ENCODE measurements at places on chromosomes 11 and 22.

DNA sequence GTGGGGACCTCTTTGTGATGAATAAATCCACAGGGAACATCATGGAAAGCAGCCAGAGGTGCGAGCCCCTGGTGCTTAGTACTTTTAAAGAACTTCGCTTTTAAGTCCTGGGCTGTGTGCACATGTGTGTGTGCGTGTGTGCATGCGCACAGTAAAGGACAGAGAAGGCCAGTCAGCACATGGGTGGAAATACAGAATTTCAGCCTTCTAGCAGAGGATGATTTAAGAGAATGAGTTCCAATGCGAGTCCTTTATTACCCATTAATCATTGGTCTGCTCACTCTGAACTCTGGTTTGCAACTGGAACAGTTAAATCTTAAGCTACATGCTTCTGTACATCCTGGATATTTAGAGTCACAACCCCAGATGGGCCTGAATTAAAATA, 18.9 kb downstream of the TEAD1 start:
- DNase-seq: no peak

- DNase-seq: peak; percentile 60
Observed at GRCh38 chr11:46315033-46315738, 32.1 kb upstream of the DGKZ start.

DNA sequence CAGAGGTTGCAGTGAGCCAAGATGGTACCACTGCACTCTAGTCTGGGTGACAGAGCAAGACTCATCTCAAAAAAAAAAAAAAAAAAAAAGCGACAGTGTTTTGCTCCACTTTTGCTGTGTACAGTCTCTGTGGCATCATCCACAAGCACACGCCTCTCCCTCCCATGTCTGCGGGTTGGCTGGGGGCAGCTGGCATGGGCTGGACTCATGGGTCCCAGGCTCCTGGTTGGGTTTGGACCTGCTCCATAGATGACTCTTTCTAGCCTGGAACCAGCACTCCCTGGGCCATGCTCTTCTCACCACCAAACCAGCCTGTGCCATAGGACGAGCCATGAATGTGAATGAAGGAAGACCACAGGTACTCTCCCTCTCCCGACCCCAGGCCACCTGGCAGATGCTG, 7.9 kb upstream of the WNT11 start:
- no peak for DNase-seq

DNA sequence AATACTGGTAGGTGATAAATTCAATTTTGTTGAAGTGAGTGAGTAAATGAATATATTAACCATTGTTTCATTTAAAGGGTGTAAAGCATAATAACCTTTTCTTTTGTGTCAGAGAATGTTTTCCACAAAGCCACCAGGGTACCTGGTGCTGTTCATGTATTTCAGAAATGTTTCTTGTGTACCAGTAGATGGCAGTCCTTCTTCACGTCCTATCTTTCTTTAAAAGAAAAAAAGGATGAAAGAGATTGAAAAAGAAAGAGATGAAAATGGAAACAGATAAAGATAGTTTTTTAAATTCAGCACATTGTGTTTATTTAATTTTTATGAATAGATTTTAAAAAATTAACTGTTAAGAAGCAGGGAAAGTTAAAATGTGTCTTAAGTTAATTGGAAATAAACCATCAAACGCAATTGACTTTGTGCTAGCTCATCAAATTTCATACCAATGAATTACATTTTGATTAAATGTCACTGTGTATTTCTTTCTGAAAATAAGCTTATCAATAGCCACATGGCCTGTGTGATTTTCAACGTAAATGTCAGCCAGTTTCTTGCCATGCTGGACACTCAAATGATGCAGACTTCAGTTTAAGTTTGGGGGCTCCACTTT, 65.5 kb upstream of the CHORDC1 start:
- DNase-seq: no peak

- no peak for DNase-seq
Observed at GRCh38 chr11:122007601-122008071, 108.4 kb downstream of the BLID start.

DNA sequence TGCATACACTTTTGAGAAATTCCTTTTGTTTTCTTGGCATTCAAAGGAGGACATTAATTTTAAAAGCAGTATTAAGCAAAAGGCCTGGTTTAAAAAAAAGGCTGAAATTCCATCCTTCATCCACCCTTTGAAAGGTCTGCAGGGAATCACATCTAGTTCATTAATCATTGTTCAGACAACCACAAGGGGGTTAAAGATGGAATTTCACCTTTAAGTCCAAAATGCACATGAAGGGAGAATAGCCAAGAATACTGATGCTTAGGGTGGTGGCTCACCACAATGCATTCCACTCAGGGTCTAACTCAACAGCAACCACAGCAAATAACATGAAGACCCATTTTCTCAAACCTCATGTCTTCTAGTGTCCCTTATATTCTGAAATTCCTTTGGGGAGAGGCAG, 256.9 kb downstream of the CADM1 start:
- no peak for DNase-seq

DNA sequence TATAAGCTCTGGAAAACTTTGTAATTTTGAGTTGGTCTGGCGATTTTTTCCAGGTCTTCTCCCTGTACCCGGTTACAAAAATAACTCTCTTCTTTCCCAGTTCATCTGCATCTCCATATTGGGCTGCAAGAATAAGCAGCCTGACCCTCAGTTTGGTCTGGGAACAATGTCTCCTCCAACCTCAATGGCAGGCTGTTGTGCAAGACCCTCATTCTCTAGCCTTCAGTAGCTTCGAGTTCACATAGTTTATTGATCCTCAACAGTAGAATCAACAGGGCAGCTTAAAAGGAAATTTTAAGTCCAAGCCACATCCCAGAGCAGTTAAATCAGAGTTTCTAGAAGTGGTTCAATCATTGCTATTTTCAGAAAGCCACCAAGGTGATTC, 35.3 kb downstream of the TMPRSS5 start:
- DNase-seq: no peak

DNA sequence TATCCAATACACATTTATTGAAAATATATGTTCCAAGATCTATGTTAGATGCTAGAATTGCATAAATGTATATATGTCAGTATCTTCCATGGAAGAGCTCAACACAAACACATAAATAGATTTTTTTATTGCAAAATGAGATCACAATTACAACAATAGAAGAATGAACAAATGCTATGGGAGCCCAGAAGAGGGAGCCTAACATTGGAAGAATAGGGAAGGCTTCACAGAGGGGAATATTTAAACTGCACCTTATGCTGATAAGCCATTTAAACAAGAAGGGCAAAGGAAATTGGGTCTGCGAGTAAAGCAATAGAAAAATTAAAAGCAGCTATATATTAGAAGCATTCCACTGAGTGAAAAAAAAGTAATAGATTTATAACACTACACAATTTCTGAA, 96.1 kb upstream of the LRRC55 start:
- DNase-seq: no peak

- no peak for DNase-seq
Observed at GRCh38 chr11:2536440-2536989, 91.7 kb downstream of the KCNQ1 start.

DNA sequence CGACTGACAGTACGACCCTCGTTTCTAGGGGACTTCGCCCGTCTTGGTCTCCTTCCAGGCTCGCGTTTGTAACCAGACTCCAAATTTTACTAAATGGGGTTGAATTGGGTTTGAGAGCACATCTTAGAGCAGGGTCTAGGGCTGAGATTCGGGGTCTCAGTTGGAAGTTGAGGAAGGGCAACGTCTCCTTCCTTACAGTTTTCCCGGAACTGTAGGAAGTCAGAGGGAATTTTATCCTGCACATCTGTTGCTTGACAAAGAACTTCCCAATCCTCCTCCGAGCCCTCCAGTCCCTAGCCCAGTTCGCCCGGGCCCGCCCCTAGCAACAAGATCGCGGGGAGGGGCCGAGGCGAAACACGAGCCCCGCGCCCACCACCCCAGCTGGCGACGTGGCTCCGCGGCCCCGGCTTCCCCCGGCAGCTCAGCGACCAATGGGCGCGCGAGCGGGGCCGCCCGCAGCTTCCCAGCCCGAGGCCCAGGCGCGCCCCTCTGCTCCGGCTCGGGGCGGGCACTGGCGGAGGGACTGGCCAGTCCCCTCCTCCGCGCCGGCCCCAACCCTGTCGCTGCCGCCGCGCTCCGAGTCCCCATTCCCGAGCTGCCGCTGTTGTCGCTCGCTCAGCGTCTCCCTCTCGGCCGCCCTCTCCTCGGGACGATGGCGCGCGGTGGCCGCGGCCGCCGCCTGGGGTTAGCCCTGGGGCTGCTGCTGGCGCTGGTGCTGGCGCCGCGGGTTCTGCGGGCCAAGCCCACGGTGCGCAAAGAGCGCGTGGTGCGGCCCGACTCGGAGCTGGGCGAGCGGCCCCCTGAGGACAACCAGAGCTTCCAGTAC, at the start of gene RCN1:
Gene RCN1 (plus strand): TSS at position 530 of the 826 bp plus-strand sequence. CDS start 123 bp downstream, at position 653.
- DNase-seq: peak; percentile 54

GRCh38 chr22:19603767-19604166, 79.6 kb upstream of the CLDN5 start:
- DNase-seq: no peak

DNA sequence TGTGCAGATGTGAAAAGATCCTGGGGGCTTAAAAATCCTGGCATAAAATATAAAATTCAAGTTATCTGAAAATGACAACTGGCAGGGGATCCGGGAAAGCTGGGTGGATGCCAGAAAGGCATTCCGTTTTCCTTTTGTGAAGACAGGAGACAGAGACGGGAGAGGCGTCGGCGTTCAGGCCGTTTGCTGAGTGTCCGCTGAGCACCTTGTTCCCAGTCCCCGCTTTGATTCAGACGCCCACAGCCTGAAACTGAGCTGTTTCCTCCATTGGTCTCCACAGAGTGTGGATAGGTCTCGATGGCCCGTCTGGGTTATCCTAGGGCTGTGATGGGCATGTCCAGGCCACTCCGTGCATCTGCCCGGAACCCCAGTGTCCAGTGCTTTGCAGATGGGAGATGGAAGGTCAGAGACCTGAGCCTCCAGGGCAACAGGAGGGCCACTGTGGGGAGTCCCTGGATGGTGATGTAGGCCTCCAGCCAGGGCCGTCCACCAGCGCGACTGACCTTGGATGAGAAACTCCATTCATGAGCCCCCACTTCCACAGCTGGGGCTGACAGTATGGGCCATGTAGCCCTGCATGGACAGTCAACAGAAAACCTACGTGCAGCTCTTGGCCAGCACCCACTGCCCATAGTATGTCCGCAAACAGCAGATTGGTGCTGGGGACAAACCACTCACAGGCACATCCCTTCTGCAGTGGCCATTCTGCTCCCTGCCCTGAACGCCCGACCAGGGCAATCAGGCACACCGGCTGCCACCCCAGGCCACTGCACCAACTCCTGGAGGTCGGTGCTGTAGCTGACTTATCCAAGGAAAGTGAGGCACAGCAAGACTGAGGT, 11.6 kb downstream of the MRGPRF start:
- DNase-seq: no peak

DNA sequence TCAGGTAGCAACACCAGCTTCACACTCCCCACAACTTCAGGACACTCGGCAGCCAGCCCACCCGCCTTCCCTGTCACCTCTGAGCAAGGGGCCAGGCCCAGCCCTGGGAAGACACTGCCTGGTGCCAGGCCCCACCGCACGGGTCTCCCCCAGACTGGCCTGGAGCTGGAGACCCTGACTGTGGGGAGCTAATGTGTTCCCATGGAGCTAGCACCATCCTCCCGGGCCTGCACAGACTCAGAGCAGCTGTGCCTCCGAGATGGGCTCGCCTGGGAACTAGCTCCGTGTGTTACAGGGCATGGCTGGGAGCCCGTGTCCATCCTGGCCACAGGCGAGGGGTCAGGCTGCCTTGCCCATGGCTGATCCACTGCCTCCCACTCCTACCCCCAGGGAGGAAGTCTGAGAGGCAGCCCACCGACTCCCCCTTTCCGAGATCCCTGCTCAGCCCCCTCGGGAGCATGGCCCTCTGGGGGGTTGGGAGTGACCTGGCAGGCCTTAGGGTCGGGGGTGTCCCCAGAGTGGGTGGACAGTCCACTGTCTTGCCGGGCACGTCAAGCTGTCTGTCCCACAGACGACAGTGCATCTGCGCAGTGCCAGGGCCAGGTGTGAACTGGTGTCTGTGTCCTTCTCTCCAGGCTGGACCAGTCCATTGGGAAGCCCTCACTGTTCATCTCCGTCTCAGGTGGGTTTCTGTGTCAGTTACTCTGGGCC, 76.7 kb upstream of the KCNQ1OT1 start:
- DNase-seq: no peak

DNA sequence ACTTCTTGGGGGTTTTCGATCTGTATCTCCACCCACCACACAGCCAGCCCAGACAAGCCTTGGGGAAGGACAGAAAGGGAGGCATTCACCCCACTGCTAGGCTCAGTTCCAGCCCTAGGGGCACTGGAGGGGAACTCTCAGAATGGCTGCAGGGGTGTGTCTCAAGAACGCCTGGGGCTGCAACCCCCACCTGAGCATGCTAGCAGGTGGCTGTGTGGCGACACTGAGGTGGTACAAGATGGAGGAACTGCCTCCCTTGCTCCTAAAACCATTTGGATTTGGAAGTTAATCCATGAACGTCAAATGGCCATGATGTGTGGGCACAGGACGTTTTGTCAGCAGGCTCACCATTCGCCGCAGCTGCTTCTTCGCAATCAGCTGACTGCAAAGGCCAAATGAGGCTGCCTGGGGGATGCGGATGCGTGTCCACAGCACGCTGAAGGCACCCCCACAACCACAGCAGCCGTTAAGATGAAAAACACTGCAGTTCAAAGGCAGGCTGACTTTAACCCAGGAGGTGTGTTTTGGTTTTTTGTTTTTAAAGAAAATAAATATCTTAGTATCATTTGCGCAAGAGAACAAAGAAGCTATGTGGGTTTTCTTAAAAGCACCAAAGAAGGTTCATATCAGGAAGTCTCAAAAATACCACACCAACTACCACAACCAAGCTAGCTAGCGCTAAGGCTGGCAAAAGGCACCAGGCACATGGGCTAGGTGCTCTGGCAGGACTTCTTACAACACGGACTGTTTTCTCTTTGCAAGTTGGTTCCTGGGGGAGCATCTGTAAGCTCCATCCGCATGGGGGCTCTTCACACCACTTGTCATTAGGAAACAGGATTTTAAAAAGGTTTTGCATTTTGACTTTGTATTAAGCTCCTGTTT, 22.2 kb upstream of the NAP1L4 start:
- DNase-seq: no peak

- DNase-seq: no peak
Observed at GRCh38 chr22:39592081-39593065, 21.8 kb downstream of the CACNA1I start.

Measured in stimulated activated CD4-positive, alpha-beta T cell treated with anti-CD3 and anti-CD28 coated beads, Interleukin-4, amount 100 ng/mL, for 4 hours (primary cell).